ENCODE measurements at places on chromosomes 6 and 20.

DNA sequence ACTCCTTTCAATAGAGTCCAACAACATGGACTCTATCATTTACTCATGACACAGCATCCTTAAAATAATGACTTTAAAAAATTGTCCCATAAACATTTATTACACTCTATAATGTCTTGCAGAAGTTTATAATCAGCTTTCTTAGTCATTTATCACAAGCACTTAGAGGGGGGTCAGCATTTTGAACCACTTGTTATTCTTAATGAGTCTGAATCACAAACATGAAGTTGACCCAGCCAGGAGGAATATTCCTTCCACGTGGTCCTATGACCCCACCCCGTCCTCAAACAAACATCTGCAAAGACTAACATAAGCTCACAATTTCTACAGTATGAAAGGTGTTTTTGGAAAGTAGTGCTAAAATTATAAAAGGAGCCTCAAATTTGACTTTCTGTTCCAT is 91.1 kb downstream of the MTFR2 start:
- DNase-seq, result no peak

DNA sequence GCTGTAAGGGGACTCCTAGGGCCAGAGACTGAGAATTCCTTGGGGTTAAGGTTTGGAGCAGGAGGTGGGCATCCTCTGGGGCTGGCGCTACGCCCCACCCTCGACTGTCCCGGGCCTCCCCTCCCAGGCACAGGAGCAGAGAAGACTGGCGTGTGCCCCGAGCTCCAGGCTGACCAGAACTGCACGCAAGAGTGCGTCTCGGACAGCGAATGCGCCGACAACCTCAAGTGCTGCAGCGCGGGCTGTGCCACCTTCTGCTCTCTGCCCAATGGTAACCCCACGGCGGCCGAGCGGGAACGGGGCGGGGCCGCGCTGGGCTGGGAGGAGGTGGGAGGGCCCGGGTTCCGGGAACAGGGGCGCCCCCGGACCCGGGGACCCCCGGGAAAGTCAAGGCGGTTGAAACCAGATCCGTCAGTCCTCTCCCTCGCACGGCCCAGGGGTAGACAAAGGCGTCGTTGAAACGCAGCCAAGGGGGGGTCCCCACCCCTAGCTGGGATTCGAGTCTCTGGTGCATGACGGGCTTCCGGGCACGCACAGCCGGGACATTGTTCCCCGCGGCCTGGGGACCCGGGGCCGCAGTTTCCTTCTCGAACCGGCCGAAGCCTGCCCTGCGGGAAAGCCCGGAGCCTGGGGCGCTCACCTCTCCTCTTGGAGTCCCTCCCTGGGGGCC is 844 bp downstream of the WFDC2 start:
- no peak for DNase-seq

- no peak for DNase-seq
These were observed 4.4 kb downstream of the PI16 start for GRCh38 chr6:36958775-36959554.

GRCh38 chr6:38137608-38138265 is 318.2 kb downstream of the ZFAND3 start:
- DNase-seq, result no peak

- DNase-seq, result no peak
These were observed 213.5 kb downstream of the RFPL4B start for GRCh38 chr6:112560651-112561050.

GRCh38 chr20:37757550-37757949 is 63.7 kb downstream of the CTNNBL1 start:
- DNase-seq, result no peak

DNA sequence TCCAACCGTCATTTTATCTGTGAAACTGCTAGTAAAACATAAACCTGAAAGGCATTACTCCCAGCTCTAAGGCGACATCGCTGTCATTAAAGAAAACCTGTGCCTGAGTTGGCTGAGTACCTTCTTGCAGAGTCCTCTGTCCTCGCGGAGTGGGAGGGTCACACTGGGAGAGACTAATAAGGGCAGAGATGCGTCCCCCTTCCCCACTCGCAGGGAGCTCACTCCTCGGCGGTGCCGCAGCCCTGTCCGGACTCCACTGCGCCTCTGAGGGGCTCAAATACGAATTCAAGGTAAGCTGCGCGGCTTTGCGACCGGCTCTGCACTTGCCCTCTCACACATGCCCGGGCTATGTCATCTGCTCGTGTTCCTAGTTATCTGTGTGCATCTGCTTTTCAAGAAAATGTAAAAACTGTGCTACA is at the start of gene COL19A1:
Gene COL19A1 (plus strand): TSS at position 206 of the 419 bp plus-strand sequence. CDS start 13,012 bp downstream, outside the sequence.
- peak; percentile 7 for DNase-seq

DNA sequence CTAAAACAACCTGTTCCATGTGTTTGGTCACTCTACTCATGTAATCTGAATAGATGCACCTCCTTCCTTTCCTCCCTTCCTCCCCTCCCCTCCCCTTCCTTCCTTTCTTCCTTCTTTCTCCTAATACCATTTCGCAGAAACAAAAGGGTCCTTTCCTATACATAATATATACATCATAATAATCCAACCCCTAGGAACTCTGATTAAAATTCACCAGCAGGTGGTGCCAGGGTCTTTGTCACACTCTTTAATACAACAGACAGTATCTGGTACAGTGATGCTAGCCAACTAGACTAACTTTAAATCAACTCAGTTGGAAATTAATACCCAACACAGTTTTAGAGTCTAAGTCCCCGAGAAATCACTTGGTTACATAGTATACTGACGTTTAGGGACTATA is 181.2 kb upstream of the SHLD1 start:
- peak; percentile 31 for DNase-seq

- DNase-seq, result no peak
These were observed 1.8 kb upstream of the MAP7 start for GRCh38 chr6:136552054-136552453.

- DNase-seq, result no peak
These were observed 1024.3 kb upstream of the MAP3K7 start for GRCh38 chr6:91611190-91611589.

DNA sequence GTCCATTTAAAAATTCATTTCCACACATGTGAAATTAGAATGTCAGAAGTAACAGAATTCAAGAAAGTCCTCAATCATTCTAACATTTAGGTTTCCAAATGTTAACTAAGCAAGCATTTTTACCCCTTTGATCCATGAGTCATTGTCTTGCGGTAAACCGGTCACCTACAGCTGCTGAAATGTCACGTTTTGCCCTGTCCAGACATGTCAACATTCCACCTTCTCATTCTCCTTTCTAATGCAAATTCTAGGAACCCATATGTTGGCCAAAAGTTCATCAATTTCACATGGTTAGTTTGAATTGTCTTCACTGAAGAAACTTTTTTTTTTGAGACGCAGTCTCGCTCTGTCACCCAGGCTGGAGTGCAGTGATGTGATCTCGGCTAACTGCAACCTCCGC is 117.2 kb downstream of the IPCEF1 start:
- no peak for DNase-seq

DNA sequence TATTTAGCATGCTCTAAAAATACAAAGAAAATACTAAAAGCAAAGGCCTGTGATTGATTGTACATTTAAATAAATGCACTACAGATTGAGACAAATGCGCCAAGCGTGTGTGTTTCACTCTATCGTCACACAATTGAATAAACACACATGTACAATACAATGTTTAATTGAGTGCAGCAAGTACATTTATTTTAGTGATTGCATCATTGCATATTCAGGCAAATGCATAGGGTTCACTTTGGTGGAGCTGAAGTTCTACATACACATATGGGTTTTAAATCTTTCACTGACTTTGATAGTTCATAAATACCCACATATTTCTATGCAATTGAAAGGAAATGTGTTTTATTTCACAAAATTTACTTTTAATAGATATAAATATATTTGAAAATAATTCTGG is 750.6 kb upstream of the MMS22L start:
- no peak for DNase-seq

- no peak for DNase-seq
These were observed 35.9 kb downstream of the RIPOR3 start for GRCh38 chr20:50655311-50655880.

All from activated T-cell treated with anti-CD3 and anti-CD28 coated beads for 1 hour (primary cell).